ENCODE measurements at places on chromosomes 5 and 9.

DNA sequence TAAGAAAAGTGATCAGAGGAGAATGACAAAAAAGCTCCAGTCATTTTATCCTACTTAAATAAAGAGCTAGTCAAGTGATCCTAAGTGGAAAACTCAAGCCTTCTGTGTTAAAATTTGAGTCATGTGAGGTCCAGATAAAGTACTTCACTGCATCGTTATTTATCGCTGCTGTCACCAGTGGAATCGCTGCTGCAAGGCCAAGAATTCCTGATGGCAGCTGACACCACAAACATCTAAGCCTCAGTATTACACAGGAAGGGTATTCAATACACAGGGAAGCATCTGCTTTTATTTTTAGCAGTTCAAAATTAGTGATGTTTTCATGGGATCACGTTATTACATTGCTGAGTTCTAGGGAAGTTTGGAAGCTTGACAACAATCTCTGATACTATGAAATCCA lies 190.3 kb downstream of the GOLPH3 start:
- DNase-seq, result no peak

DNA sequence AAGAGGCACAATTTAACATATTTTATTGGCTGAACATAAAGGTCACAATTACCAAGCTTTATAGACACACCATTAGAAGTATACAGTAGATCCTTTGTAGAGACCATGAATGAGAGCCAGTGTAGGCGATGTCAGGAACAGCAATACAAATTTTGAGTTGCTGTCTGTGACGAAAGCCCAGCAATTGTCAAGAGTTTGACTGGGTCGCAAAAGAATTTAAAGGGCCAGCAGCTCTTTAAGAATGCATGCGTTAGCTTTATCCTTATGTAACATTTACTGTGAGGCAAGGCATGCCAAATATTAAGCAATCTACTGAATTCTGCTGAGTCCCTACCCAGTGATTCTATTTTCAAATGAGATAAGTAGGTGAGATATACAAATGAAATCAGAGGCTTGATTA lies 236.9 kb downstream of the ARRDC3 start:
- no peak for DNase-seq

- DNase-seq, result no peak
Observed at GRCh38 chr9:127133739-127134167, 11.3 kb upstream of the ANGPTL2 start.

- DNase-seq, result no peak
Observed at GRCh38 chr9:112891521-112891920, 845 bp upstream of the SLC46A2 start.

- DNase-seq, result no peak
Observed at GRCh38 chr5:179312557-179313235, 32.6 kb downstream of the ADAMTS2 start.

DNA sequence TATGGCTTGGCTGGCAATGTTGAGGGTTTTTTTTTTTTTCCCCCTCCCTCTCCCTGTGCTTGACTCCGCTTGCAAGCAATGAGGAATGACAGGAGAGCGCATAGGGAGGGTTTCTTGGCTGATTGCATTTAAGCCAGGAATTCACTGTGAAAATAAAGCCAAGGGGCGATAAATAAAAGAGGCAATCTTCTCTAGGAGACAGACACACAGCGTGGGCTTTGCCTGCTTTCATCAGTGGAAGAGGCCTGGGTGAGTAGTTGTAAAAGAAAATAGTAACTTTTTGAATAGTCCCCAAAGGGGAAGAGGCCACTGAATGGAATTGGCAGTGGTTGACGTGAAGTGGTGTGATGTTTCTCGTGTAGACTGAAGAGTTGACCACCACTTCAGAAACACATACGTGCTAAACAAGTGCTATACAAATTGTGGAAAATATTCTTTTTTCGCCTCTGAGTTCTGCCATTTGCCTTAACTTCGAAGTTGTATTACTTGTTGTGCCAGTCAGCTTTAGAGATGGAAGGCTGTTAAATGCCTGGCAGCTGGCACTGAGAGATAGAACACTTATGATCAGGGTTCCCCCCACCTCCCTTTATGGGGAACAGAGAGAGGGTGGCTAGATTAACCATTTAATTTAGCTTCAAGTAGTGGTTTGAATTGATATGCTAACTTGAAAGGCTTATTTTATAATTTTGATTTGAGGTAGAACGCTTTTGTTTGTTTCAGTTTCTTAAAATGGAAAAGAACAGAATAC lies 3.0 kb downstream of the ZSWIM6 start:
- no peak for DNase-seq

- no peak for DNase-seq
Observed at GRCh38 chr5:59540366-59540765, 353.2 kb downstream of the PDE4D start.

GRCh38 chr9:3526997-3527940 lies 1.5 kb upstream of the RFX3 start:
- no peak for DNase-seq

DNA sequence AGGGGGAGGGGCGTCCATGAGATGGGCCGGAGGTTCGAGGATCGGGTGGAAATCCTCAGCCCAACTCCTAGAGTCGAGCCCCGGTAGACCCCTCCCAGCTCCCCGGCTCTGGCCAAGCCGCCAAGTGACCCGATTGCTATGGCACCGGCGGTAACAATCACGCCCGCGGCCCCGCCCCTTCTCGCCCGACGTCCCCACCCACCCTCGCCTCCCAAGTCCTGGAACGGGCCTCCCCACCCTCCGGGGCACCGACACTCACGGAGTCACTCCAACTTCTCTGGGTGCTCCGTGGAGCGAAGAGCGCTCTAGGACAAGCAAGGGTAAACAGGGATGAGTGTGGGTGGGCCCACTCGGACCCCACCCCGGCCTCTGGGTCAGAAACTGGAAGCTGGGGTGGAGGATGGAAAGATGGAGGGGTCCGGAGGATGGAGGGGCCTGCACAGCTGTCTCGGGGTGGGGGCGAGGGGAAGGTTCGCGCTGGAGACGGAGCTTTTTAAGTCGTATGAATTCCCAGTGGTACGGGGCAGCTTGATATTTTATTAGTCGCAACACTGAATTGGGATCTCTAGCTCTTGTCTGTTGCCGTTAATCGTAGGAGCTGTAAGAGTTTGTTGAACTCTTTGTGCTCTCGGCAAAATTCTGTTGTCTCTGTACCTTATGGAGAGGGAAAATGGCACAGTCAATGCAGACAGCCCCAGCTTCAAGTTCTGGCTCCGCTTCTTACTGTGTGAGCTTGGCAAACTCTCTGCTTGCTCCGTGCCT lies at the start of gene SPACA9:
SPACA9 (plus strand) TSS at position 204 of the 762 bp plus-strand sequence. CDS start 5,050 bp downstream, outside the sequence.
- DNase-seq, result no peak

GRCh38 chr5:6308683-6309082 lies 69.7 kb downstream of the MED10 start:
- DNase-seq, result no peak

DNA sequence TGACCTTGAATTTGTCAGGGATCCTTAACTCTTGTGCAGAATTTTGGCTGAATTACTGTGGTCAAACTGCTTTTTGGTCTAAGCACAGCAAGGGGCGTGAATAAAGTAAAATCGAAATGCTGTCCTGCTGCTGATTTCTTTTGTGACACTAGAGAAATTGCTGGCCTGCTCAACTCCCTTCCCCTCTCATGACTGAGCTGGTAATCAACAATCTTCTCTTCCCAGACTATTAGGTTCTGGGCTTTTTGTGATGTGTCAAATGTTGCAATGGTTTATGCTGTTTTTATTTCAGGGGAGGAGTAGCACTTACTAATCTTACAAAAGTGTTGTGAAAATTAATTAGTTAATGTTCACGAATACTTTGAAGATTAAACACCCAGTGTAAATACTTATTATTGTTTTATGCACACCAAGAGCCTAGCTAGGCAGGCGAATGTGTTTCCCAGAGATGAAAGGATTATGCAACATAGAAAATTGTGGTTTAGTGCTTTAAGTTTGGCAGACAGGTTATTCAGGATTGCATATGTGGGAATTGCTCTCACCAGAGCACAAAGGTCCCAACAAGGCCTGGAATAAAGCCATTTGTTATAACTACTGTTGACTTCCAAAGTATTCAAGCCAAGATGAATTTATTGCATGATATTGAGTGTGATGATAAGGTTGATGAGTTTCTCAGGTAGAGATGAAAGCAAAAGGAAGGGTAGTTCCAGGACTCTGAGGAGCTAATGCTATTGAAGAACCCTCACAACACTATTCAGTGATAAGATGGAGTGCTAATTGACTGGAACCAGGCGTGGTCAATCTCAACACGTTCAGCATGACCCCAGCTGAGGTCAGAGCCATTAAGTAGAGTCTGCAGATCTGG lies 280.7 kb upstream of the ZNF608 start:
- DNase-seq, result no peak

GRCh38 chr9:114284316-114285060 lies 38.4 kb upstream of the ORM1 start:
- no peak for DNase-seq
